PC-9 (cell line): ENCODE measurements at places on chromosomes 5 and 9. TPM values are rescaled to one million over a fixed set of nuclear protein-coding genes. Genes with fewer than 3 reads are reported as not detected.

The ENTPD8 gene
- 5.4 and 5.9 TPM in 2 replicates for total RNA-seq

The CRHBP gene
- not detected in 2 replicates for total RNA-seq

The SEMA6A gene
- total RNA-seq = not detected in 2 replicates

The PKD2L2 gene
- 0.46 and 0.50 TPM in 2 replicates for total RNA-seq

The HTR1A gene
- total RNA-seq = not detected in 2 replicates

The RNF183 gene
- 0.92 and 2.3 TPM in 2 replicates for total RNA-seq

The TMEM174 gene
- total RNA-seq = not detected in 2 replicates

The AGTPBP1 gene
- 15.7 and 19.8 TPM in 2 replicates for total RNA-seq
